ENCODE measurements at places on chromosomes 1 and 21.

DNA sequence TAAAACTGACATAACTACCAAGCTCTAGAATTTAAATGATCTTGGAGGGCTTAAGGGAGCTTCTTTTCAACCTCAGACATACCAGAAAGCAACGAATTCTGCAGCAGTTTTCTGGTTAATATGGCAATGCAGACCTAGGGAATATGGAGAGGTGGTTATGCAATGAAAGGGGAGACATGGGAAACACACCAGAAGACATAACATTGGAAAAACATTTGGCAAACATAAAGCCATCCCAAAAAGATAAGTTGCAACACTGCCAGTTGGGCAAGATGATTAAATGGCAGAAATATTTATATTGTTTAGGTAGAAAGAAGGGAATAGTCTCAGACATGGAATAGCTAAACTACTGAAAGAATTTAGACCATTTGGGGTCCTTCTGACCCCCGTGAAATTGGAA lies 104.5 kb downstream of the KCNJ6 start:
- no peak for DNase-seq

- peak; percentile 92 for DNase-seq
Measured at GRCh38 chr1:204989266-204990058, 53.5 kb upstream of the CNTN2 start.

DNA sequence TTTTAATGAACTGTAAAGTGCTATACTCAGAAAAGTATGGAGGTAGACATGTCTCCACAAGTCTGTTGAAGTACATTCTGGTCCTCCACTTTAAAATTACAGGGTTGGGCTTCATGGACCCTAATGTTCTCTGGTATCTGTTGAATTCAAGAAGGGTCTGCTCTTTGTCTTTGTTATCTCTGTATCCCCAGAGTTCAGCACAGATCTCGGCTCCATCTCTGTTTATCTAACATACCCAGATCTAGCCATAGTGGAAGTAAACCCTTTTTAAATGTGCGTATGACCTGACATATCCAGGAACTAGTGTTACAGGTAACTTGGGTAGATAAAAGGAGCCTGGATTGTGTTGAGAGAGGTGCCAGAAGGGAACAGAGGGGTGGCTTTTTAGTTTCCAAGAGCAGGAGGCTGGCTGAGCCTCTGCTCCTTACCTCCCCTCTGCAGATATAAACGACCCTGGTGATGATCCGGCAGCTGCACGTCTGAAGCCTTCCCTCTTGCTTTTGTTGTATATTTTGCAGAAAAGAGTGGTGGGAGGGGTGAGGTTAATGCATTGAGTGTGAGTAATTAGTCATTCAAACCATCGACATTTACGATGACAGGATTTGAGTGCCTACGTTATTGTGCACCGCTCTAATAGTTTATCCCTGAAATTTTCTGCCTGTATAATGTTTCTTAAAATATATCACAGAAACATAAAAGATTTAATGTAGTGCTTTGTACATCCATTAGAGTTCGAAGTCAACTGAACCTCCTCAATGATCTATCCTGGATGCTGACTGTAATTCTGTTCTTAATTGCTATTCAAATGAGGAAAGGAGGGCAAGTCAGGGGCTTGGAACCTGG lies 30.8 kb downstream of the ELAVL4 start:
- no peak for DNase-seq

GRCh38 chr1:70767377-70767776 lies 280.2 kb downstream of the PTGER3 start:
- peak; percentile 12 for DNase-seq

- DNase-seq: no peak
Measured at GRCh38 chr1:95547005-95547404, 313.0 kb downstream of the RWDD3 start.

DNA sequence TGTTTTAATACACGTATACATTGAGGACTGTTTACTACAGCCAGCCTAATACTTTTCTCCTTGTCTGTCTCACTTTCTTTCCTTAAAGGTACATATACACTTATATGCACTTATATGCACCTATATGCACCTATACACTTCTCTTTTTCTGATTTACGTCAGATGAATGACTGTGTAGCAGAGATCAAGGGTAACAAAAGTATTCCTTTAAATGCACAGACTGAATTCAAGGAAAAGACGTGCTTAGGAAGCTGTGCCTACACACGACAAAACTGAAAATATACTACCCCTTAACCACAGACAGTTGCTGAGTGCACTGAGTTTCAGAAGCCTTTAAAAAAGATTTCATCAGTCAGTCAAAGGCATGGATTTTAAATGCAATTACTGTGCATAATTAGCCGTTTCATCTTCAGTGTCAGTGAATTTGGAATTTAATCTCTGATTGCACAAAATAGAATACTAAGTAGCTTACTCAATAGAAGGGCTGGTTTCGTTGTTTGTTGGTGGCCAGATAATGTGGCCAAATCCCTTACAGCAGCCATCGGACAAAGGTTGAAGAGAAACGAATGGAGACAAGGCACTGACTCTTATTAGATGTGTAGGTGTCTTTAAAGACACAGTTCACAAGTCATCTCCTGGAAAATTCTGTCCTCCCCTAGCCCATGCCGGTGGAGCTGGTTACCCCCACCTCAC lies 38.3 kb upstream of the TARBP1 start:
- DNase-seq: no peak

DNA sequence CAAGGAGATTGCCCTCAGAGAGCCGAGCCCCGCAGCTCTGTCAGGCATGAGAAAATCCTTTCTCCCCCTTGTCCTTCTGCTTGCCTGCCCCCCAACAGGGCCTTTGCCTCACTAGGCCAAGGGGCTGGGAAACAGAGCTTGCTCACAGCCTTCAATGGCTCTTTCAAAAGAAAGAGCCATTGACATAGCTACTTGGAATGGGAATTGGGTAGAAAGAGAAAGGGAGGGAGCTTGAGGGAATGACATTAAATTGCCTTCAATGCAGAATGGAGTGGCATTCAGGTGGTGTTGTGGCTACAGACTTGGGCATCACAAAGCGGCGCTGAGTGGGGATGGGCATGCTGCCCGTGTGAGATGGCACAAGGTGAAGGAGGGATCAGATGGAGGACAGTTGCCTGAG lies 13.2 kb downstream of the SYT11 start:
- no peak for DNase-seq

DNA sequence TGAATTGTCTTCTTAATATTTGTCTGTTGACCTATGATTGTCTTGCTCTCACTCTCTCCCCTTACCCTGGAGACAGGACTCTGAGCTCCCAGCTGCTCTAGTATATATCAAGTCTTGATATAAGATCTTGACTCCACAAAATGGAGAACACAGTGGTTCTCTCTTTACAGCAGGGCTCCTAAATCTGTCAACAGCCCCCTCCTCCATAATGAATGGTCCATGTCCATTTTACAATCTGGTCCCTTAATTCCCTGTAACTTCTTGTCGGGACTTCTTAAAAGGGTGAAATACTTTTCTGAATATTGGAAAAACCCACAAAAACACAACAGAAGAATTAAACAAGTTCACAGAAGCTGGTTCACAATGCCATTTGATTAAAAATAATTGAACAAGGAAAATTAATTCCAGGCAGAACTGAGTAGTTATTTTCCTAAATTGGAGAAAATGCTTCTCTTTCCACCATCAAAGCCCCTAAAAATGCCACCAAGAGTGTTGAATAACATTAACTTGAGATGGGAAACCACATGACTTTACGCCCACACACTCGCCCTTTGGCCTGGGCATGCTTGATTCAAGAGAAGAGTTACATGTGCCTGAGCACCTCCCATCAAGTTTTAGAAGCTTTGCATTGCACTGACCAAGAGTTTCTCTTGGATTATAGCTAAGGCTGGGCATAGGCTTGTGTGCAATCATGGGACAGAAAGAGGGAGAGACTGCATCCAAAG lies 109.8 kb downstream of the TOMM20 start:
- no peak for DNase-seq

GRCh38 chr1:21365036-21365435 lies 74.8 kb upstream of the ECE1 start:
- no peak for DNase-seq

GRCh38 chr1:80248886-80249285 lies 1242.4 kb upstream of the ADGRL4 start:
- DNase-seq: no peak

- no peak for DNase-seq
Measured at GRCh38 chr1:207318072-207318619, 3.3 kb upstream of the CD55 start.

DNA sequence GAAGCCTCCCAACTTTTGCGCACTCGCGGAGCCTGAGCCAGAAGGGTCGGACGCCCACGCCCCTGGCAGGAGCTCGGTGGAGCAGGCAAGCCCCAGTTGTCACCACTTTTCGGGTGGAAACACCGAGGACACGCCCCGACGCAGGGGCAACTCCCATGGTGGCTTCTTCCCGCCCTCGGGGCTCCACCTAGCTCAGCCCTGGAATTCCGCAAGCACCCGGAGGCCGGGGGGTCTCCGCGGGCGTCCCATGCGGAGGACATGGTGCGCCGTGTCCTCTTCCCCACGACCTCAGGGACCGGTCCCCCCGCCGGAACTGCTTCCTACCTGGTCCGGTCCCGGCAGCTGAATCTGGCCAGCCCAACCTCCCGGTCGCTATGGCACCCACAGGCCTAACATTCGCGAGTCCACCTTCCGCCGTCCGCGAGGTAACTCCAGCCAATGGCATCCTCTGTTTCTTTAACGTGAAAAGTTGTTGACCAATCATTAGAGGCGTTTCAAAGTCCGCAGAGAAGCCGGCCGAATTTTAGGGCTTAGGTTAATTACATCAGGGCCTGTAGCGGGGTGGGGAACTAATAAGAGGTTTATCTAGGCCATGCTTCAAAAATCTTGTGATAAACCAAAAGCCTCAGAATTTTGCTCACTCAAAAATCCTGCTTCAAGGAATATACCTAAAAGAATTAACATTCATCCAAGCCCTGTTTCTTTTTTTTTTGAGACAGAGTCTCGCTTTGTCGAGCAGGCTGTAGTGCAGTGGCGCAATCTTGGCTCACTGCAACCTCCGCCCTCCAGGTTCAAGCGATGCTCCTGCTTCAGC lies at the start of gene STPG1:
STPG1 (minus strand) TSS at position 433 of the 814 bp plus-strand sequence. CDS start 12,394 bp downstream, outside the sequence.
- DNase-seq: peak; percentile 93

DNA sequence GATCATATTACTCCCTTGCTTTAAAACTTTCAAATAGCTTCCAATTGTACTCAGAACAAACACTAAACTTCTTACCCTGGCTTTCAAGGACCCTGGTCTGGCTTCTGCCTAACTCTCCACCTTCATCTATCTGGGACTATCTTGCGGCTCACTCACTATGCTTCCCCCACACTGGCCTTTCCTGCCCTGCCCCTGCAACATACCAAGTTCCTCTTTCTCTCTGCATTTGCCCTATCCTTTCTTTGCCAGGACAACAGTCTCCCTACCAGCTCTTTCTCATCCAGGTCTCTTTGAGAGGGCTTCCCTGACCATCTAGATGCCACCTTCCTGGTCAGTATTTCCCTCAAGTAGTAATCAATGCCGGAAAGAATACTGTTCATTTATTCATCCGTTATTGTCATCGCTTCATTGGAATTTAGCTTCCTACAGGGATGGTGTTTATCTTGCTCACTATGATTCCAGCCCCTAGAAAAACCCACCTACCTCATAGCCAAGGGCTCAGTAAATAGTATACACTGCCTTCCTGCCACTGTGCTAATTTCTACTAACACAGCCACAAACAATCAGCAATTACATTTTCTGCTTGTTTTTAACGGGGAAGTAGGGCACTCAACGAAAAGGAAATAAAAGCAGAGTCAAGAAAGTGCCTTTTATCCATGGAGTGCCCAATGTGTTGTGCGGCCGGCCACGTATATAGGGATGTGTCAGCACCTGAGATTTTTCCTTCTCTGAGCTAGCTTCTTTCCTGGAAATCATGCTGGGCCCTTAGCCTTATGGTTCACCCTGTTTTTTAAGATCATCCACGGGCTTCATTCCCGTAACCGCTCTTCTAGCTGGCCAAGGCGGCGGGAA lies 521 bp upstream of the CDC7 start:
- no peak for DNase-seq

DNA sequence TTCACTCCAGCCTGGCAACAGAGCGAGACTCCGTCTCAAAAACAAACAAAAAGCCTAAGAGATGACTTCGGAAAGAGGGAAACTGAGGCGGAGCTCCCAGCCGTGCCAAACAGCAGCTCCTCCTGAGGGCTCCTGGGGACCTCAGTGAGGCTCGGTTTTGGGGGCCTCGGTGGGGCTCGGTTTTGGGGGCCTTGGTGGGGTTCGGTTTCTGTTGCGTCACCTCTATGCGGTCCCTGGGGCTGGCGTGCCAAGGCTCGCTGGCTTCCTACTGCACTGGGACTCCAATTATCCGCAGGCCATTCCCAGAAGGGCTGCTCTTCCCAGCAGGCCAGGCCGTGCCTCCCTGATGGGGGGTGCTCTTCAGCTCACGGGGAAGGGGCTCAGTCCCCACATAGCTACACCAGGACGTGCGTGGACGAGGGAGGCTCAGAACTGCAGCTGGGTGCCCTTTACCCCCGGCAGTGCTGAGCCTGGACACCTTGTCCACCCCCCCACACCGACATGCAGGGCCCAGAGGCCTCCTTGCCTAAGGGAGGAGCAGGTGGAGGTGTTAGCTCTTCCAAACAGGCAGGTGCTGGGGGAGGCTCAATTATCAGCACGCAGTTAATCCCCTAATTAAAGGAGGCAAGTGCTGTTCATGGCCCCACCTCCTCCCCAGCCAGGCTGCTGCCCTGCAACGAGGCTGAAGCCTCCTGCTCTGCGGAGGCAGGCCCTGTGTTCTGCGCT lies 5.1 kb upstream of the C1orf159 start:
- DNase-seq: no peak

GRCh38 chr1:221240690-221241089 lies 361.4 kb downstream of the HLX start:
- no peak for DNase-seq

DNA sequence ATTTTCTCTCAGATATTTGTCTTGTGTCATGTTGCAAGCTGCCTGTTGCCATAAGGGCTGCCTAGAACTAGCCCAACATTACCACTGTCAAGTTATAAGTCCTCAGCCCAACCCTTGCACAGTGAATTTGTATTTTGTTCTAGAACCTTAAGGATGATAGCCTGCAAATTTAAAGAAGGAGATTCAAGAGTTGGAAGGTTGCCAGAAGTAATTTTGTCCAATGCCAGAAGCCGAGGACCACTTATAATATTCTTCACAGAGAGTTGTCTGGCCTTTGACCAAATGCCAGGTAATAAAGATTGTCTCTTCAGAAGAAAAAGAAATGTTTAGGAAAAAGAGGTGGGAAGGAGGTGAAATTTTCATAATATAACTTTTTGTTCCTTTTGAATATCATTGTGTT lies 40.5 kb upstream of the SUCO start:
- no peak for DNase-seq

All from AG08396 (cell line).